ENCODE measurements at places on chromosomes 12 and 14. TPM values are rescaled to one million over a fixed set of nuclear protein-coding genes. Genes with fewer than 3 reads are reported as not detected.

The INTS13 gene
- 23.8 TPM for total RNA-seq

The LMBR1L gene
- 19.3 TPM for total RNA-seq

The VRTN gene
- not detected for total RNA-seq

The BDKRB2 gene
- 1.7 TPM for total RNA-seq

The TMEM121 gene
- total RNA-seq = 8.7 TPM

The CLECL1 gene
- not detected for total RNA-seq

The FERMT2 gene
- total RNA-seq = 42.7 TPM

The PABPN1 gene
- 143 TPM for total RNA-seq

Data from A549 treated with GW870086 at 1 μM for 4 hours (cell line).